ENCODE measurements at places on chromosomes 5 and 9. TPM values are rescaled to one million over a fixed set of nuclear protein-coding genes. Genes with fewer than 3 reads are reported as not detected.

NPR3 gene
- 154 TPM for total RNA-seq

RLN2 gene
- not detected for total RNA-seq

PCDHA10 gene
- total RNA-seq = 0.54 TPM

MCIDAS gene
- total RNA-seq = 0.39 TPM

LCP2 gene
- total RNA-seq = not detected

SPINK6 gene
- not detected for total RNA-seq

SLC4A9 gene
- total RNA-seq = not detected

CMBL gene
- total RNA-seq = 14.4 TPM

RASGRF2 gene
- total RNA-seq = 0.13 TPM

Data from articular chondrocyte of knee joint (primary cell).